ENCODE measurements at places on chromosomes 5 and 9.

- no peak for DNase-seq
These were observed 136.8 kb downstream of the MAPKAP1 start for GRCh38 chr9:125570246-125570645.

GRCh38 chr5:13624283-13625074 lies 320.0 kb downstream of the DNAH5 start:
- no peak for DNase-seq

DNA sequence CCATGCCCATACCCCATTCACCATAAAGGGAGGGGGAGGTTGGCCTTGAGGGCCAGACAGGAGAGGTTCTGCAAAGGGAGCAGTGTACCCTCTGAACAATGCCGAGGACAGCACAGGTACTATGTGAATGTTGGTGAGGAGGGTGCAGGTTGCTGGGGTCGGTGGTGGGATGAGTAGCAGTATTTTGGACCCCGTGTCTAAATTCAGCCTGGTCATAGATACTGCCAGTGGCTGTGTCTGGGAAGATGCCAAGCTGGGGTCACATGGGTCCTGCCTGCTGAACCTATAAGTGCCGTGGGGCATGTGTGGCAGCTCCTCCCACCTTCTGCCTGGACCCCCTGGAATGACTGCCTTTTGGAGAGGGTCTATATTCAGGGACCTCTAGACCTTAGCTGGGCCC lies 11.4 kb upstream of the SPINK4 start:
- no peak for DNase-seq

- DNase-seq: no peak
These were observed 13.9 kb downstream of the SLC36A1 start for GRCh38 chr5:151461312-151461711.

DNA sequence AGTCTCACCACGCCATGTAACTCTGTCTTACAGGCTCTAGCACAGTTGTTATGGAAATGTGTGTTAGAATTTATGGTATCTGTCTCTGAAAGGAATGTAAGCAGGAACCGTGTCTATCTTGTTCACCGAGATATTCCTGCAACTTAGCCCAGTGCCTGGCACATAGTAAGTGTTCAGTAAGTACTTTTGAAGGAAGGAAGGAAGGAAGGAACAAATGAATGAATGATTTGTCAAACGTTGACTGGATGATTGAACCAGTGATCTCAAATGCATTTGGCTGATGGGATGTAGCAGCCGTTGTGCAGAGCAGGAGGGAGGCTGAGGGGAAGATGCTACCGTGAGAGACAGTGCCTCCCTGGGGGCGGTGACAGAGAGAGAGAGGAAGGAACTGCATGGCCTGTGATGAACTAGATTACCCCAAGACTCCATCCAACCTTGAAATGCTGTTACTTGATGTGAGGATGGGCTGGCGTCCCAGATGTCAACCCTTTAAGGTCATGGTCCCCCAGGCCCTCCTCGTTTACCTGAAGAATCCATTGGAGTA lies 47.5 kb upstream of the PPARGC1B start:
- DNase-seq: no peak

GRCh38 chr5:124439609-124440008 lies 306.8 kb downstream of the ZNF608 start:
- no peak for DNase-seq

GRCh38 chr5:79456890-79457583 lies 56.9 kb downstream of the HOMER1 start:
- no peak for DNase-seq
